Stimulated activated CD8-positive, alpha-beta memory T cell treated with anti-CD3 and anti-CD28 coated beads, Interleukin-15, amount 100 ng/mL, for 48 hours (primary cell): ENCODE measurements at places on chromosomes 3 and 15.

GRCh38 chr3:62252438-62253157 lies 120.8 kb downstream of the FEZF2 start:
- DNase-seq: no peak

GRCh38 chr3:141057436-141057835 lies 6.3 kb downstream of the SPSB4 start:
- no peak for DNase-seq

- no peak for DNase-seq
These were observed 50.0 kb downstream of the NMNAT3 start for GRCh38 chr3:139627759-139628158.

- no peak for DNase-seq
These were observed 338.8 kb upstream of the SEMA6D start for GRCh38 chr15:47378527-47378926.

DNA sequence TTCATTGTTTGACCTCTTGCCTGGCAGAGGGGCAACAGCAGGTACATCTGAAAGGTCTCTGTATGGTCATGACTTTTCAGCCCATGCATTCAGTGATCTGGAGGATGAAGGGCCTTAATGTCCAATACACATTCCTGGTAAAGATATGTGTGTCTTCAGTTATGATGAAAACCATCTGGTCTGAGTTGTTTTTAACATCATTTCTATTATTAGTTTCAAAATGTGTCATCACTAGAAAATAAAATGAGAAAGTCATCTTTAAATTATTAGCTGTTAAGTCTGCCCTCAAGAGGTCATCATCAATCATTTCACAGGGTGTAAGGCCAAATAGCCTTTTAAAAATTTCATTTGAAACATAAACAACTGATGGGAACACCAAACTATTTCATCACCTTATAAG lies 92.1 kb upstream of the PLSCR4 start:
- no peak for DNase-seq

DNA sequence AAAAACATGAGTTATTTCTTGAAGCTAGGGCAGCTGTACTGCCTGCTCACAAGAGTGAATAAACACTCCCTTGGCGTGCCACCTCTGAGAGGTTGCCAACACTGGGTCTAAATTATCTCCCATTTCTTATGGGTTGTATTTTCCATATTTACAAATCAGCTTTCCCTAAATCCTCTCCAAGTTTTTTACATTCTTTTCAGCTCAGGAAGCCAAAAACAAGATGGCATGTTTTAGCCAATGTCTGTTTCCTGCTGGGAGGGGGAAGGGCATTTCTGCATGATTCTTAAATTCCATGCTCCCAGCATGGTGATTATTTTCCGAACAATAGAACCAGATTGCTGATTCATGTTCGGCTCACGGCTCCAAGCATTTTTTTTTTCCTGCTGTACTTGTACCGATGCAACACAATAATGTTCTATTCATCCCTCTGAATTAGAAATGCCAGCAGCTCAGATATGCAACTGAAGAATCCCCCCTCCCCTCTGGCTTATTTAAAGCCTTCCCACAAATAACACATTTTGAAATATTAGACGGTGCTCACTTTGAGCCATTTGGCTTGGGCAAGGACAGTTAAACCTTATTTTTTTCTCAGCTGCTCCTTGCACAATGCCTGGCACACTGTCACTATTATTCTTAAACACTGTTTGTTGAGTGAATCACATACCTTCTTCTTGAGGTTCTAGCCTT lies 252.5 kb downstream of the THRB start:
- DNase-seq: no peak

DNA sequence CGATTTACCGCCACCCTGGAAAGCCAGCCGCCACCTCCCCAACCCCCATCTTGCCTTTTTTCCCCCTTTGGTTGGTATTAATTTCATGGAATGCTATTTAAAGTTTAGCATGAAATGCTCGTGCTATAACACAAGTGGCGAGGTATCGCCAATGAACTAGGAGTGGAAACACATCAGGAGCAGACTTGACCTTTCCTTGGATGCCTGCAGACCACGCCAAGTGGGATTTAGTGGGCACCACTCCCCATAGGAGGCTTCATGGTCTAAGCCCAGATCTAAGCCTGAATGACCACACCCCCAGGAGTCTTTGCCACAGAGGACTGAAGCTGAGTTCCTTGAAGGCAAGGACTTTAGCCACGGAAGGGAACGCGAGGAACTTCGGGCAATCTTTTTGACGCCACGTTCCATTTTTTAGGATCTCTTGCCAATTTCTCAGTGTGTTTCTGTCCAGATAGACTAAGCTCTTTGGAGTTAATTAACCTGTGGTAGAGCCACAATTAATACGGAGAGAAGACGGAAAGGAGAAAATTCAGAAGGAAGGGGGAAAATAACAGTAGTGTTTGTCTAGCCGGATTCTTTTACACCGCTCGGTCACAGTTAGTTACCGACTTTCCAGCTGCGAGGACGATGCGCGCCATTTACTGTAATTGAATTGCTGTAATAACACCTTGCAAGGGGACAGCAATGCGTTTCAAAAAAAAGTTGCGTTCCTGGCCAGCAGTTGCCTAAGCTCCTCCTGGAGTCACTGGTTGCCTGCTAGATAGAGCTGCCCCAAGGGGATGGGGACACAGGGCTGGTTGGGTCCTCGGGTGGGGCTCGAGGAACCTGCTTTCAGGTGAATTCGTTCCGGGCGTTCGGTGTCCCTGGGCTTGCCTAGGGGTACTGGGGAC lies 37.1 kb downstream of the NR2F2 start:
- no peak for DNase-seq

DNA sequence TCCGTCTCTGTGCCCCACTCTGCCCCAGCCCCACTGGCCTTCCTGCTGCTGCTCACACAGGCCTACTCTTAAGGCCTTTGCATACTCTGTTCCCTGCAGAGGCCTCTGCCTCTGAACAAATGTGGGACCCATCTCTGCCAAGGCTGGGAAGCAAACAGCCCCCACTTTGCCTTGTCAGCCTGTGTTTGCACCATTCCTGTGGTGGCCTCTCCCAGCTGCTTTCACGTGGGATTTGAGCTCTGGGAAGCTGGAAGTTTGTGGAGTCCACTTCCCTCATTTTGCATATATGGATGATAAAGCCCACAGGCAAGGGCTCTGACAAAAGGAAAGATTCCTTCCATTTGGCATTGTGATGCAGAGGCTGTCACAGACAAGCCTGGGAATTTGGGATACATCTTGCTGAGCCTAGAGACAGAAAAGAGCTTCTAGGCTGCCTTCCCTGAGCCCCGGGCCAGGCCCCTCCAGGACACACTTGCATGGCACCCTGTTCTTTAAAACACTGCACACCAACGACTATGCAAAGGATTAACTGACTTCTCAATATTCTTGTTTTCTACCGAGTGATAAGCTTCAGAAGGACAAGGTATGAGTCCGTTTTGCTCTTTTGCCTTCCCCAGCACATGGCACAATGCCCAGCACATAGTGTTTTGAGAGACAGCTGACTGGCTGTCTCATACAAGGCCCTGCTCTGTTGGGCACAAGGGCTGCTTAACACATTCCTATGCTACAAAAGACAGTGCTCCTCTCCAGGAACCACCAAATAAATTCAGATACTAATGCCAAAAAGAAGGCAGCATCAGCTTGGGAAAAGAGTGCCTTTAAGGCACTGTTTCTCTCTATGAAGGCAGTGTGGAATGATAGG lies 120.7 kb upstream of the TOPAZ1 start:
- DNase-seq: no peak

- DNase-seq: no peak
These were observed 17.8 kb upstream of the FGF12 start for GRCh38 chr3:192745150-192745549.

DNA sequence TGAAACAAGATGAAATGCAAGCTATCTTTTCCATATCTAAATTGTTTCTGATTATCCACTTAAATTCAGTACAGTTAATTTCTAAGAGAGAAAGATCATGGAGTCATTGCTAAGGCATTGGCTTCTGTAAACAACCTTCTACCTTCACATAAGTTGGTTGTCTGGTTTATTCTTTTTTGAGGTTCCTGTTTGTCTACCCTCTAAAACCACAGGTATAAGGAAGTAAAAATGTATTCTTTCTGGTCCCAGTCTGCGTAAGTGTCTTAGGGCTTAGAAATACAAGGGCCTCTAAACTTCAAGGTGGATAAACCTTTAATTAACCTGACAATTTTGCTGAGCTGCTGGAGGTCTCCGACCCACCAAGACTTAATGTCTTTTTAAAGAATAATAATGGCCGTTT lies 3.6 kb upstream of the ATOSA start:
- no peak for DNase-seq

GRCh38 chr15:95726891-95727290 lies 603.6 kb upstream of the NR2F2 start:
- no peak for DNase-seq

DNA sequence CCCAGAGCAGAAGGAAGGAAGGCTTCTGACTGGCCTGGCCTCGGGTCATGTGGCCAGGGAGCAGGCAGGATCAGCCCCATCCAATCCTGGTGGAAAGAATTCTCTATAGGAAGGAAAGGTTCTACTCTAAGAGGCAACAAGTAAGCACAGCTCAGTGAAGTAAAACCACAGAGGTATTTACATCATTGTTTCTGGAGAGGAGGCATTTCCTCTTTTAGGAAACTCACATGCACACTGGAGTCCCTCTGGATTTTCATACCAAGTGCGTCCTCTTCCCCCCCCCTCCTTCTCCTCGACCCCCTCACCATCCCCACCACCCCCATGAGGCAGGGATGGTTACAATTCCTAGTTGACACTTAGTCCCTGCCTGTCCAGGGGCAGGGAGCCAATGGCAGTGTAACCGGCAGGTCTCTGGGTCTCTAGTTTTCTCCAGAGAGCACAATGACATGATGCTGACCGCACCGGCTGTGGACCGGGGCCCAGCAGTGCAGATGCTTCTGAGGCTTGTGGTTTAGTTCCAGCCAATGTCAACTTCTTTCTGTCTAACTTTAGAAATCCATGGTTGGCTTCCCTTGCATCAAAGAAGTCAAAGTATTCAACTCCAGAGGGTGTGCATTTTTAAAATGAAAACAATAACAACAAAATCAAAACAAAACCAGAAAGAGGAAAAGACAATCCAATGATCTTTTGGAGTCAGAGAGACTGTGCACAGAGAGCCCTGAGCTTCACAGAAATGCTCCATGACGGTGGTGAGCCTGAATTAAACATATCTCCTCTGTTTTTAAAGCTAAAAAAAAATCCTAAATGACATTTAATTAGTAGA lies 230.3 kb upstream of the TLE3 start:
- DNase-seq: no peak

- DNase-seq: no peak
These were observed 133.7 kb downstream of the FILIP1L start for GRCh38 chr3:99980606-99981005.

DNA sequence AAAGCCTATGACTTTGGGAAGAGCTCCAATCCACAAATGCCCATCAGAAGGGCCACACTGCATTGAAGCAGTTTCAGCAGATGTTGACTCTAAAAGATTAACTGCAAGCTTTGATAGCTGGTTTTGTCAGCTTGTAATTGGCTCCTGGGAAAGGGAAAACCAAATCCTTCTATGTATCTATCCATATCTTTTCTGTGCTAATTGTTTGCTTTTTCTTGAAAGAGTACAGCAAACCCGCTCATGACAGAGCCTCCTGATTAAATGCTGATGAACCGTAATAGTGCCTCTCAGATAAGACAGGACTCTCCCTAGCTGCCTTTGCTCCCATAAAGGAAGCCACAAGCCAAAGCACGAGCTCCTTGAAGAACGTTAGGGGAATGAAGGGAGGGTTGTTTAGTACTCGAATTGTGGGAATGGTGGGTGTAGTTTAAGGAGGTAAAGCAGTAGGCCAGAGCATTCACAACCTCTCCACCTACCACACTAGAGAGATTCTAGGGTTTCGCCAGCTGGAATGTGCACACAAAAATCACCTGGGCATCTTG lies 33.6 kb upstream of the LRIG1 start:
- DNase-seq: no peak

DNA sequence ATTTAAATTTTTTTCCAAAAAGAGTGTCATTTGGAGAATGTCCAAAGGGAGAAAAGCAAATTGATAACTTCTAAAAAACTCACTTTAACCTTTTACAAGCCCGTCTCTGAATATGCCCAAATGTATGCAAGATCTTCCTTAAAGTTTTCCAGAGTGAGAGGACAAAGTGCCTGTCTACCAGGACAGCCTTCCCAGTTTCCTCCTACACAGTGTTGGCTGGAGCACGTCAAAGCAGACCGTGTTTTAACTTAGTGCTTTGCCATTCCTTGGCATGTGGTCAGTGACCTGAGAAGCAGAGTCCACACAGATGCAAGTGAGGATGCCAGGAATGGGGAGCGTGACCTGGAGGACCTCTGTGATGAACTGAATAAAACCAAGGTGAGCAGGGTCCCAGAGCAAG lies 245.7 kb downstream of the FAM43A start:
- no peak for DNase-seq

- no peak for DNase-seq
These were observed 246.0 kb downstream of the MYRIP start for GRCh38 chr3:40055361-40055760.

DNA sequence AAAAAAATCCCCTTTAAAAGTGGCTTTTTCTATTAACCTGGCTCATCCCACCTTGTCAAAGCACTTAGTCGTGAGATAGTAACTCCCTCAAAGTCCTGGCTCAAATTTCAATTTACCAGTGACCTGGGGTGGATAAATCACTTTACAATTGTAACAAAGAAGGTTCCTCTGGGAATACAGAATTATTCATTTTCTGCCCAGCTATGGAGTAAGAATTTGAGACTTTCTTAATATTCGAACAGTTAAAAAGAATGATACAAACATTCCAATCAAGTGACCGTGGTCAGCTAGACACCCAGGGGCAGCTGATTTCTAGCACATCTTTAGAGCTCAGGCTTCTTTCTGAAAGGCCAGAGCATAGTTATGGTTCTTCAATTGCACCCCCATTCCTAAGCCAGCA lies 291.0 kb upstream of the TGFBR2 start:
- no peak for DNase-seq

- DNase-seq: no peak
These were observed 173.3 kb upstream of the GAP43 start for GRCh38 chr3:115450036-115450435.

- DNase-seq: peak; percentile 25
These were observed at the start of gene SCN5A for GRCh38 chr3:38649500-38650247. SCN5A (minus strand) TSS chr3:38649687; CDS start chr3:38633307, 16,380 bp downstream.

- peak; percentile 61 for DNase-seq
These were observed 4.2 kb downstream of the FURIN start for GRCh38 chr15:90872486-90873184.

DNA sequence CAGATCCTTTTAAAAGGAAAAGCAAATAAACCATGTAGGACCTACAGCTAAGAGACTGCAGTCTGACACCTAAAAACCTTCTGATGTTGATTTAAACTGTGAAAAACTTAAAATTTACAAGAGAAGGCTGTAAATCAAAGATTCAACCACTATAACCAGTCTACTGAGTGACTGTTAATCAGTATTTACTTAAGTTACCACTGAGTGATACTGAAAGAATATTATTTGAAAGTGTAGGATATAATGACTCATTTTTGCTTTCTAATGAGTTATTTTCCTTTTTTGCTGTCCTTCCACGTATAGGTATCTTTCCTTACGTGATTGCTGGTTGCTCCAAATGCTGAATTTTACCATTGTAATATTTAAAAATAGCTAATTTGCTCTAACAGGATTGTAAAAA lies 44.6 kb downstream of the RFX7 start:
- DNase-seq: no peak
